Spinal cord (tissue), 10 donors: ENCODE measurements at places on chromosomes 11 and 22.

DNA sequence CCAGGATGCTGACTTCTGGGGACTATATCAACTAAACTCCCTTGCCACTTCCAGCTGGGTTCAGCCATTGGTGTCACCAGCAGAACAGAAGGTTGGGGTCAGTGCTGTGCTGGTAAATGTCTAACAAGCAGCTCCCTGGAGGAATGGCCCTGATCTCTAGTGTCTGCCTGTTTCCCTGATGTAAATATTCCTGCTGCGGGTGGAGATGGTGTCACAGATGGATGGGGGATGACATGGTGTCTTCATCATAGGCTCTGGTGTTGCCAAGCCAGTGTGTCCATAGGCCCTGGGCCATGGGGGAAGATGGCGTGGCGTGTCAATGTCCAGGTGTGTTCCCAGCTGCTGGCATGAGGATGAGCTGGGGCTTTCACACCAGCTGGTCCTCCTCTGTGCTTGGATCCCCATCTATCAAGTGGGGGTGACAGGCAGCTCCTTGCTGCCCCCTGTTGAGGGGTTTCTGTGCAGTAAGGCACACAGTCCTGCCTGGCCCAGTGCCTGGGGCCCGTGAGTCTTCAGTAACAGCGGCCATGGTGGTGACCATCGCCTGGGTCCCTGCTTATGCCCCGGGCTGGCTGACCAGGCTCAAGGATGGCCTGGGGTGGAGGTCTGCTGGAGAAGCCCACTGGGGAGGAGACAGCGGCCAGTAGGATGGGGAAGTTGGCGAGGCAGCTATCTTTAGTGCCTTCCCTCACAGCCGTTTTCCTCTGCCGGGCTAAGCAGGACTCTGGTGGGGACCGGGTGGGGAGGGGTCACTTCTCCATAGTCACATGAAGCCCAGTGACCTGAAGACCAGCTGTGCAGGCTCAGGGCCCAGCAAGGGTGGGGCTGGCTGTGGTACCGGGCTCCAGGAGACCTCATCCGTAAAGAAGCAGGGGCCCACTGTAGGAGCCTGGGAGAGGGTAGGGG lies 12.7 kb downstream of the RPL3 start:
- peaks cover 19% of the 10 kb centered on the region for H3K4me1 ChIP-seq
- H3K4me3 ChIP-seq, result no peak overlapping the region
- no peaks in the 10 kb centered on the region for H3K27me3 ChIP-seq

DNA sequence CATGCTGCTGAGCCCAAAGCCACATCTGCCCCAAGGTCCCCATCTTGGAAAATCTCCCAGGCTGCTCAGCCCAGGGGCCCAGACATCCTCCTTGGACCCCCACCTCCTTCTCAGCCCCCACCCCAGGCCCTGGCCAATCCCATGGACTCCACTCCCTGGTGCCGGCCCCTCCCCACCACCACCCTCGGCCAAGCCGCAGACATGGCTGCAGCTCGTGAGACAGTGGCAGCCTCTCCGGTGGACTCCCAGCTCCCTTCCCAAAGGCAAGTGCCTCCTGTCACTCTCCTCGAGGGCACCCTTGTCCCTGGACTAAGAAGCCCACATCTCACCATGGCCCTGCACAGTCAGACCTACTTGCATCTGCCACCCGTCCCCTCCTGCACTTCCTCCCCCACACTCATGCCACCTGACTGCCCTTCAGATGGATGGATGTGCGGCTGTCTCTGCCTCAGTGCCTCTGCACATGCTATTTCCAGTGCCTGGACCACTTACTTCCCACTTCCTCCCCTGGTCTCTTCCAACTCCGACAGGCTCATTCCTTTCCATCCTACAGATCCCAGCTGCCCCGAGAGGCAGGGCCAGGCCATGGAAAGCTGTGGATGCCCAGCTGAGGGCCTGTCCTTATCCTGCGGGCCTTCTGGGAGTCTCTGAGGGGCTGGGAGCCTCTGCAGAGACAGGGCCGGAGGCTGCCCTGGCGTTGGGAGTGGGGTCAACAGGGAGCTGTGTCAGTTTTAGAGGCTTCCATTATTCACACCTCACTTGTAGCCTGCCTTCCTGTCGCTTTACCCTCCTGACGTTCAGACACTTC lies 25.5 kb upstream of the RFPL3 start:
- DNase-seq, result no peak
- H3K36me3 ChIP-seq, result no peaks in the 10 kb centered on the region
- H3K27ac ChIP-seq, result no peak overlapping the region
- H3K4me3 ChIP-seq, result no peak overlapping the region
- peaks cover 24% of the 10 kb centered on the region for H3K4me1 ChIP-seq
- H3K27me3 ChIP-seq, result no peaks in the 10 kb centered on the region

GRCh38 chr11:106242718-106243415 lies 165.4 kb downstream of the AASDHPPT start:
- H3K4me1 ChIP-seq, result no peaks in the 10 kb centered on the region
- DNase-seq, result no peak
- no peak overlapping the region for H3K4me3 ChIP-seq
- no peak overlapping the region for H3K27ac ChIP-seq
- H3K27me3 ChIP-seq, result no peaks in the 10 kb centered on the region

- DNase-seq, result no peak
- H3K36me3 ChIP-seq, result no peaks in the 10 kb centered on the region
- no peak overlapping the region for H3K4me3 ChIP-seq
Observed at GRCh38 chr22:43449831-43450225, 38.0 kb downstream of the MPPED1 start.

GRCh38 chr22:38907767-38908166 lies 35.8 kb upstream of the CBX6 start:
- H3K36me3 ChIP-seq, result no peaks in the 10 kb centered on the region
- no peak overlapping the region for H3K27ac ChIP-seq
- no peaks in the 10 kb centered on the region for H3K4me1 ChIP-seq

GRCh38 chr11:129460714-129461113 lies 85.1 kb downstream of the BARX2 start:
- H3K27me3 ChIP-seq, result no peaks in the 10 kb centered on the region
- H3K4me3 ChIP-seq, result no peak overlapping the region
- H3K4me1 ChIP-seq, result peaks cover 15% of the 10 kb centered on the region

DNA sequence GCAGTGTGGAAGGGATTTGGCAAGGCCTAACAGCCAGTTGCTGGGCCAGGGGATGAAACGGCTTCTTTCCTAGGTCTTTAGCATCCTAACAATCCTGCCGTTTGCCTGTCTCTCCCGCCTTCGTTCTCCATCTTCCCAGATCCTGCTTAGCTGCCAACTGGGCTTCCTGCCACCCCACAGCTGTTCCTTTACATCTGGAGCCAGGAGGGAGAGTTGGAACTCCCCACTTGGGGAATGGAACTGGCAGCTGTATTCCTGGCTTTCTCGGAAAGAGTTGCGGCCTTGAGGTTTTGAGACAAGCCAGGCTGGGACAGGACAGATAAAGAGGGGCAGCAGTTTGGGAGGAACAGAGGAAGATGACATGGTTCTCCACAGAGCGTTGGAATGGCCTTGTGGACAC lies 59.6 kb downstream of the ST3GAL4 start:
- peak; percentile 82 for DNase-seq
- peaks cover 39% of the 10 kb centered on the region for H3K36me3 ChIP-seq
- H3K27ac ChIP-seq, result peak overlapping the region; percentile 80
- no peaks in the 10 kb centered on the region for H3K27me3 ChIP-seq

DNA sequence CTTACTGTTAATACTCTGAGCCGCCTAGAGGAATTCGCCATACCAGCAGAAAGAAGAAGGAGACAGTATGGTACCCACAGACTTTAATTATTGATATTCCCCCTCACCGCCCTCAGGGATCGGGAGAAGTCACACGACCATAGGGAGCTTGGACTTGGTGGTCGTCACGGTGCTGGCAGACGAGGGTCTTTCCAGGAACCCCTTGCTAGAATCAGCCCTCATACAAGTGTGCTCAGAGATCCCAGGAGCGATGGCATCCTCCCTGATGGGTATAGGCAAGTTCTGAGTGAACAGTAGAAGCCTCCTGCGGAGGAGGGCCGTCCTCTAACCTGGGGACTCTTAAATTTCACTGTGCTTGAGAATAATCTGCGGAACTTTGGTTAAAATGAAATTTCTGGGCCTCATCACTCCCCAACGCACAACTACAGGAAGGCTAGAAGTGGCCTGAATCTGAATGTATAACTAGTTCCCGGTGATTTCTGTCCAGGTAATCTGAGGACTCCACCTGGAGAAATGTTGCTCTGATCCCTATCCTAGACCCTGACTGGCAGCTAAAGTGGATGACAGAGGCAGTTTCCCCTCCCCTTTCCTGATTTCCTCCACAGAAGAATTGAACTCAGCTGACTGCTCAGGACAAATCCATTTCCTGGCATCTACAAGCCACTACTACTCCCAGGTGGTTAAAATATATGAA lies 4.5 kb downstream of the VSIG2 start:
- no peaks in the 10 kb centered on the region for H3K36me3 ChIP-seq
- H3K4me3 ChIP-seq, result no peak overlapping the region
- no peak for DNase-seq
- peaks cover 99% of the 10 kb centered on the region for H3K27me3 ChIP-seq

DNA sequence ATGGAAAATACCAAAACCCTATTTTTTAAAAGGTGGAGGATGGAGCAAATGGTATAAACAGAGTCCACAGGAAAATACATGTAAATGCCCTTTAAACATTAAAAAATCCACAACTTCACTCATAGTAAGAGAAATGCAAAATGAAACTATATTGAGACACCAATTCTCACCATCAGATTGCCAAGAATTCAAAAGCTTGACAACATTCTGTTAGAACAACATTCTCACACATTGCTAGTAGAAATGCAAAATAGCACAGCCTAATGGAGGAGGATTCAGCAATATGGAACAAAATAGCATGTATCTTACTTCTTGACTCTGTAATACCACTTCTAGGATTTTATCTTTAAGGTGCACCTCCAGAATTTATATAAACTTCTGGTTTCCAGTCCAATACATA lies 351.8 kb downstream of the NXPE2 start:
- H3K27ac ChIP-seq, result no peak overlapping the region
- DNase-seq, result peak; percentile 81
- H3K4me1 ChIP-seq, result no peaks in the 10 kb centered on the region
- H3K27me3 ChIP-seq, result no peaks in the 10 kb centered on the region
- no peaks in the 10 kb centered on the region for H3K36me3 ChIP-seq

- H3K4me1 ChIP-seq, result peaks cover 3% of the 10 kb centered on the region
- no peaks in the 10 kb centered on the region for H3K36me3 ChIP-seq
- no peak overlapping the region for H3K27ac ChIP-seq
- H3K27me3 ChIP-seq, result peaks cover 2% of the 10 kb centered on the region
Observed at GRCh38 chr11:44359162-44359561, 49.2 kb upstream of the ALX4 start.

DNA sequence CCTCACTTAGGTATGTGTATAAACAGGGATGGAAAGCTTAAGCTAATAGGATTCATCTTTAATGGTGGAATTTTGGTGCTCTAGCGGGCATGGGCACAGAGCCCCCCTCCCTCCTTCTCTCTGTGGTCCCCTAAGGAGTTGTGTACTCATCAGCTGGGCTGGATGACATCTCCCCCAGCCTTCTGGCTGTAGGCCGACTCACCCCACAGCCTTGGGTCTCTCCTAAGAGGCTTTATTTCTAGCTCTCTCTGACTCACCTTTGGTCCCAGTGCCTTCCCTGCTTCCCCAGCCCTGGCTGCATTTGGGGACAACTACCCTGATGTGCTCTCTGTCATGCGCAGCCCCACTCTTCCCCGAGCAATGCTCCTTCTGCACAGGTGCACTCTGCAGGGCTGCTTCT lies 26.9 kb downstream of the SLC6A5 start:
- no peak overlapping the region for H3K4me3 ChIP-seq
- H3K27ac ChIP-seq, result no peak overlapping the region
- H3K36me3 ChIP-seq, result no peaks in the 10 kb centered on the region
- no peak for DNase-seq
- H3K27me3 ChIP-seq, result no peaks in the 10 kb centered on the region
- no peaks in the 10 kb centered on the region for H3K4me1 ChIP-seq

- H3K36me3 ChIP-seq, result no peaks in the 10 kb centered on the region
- no peak overlapping the region for H3K27ac ChIP-seq
- H3K4me1 ChIP-seq, result peaks cover 16% of the 10 kb centered on the region
Observed at GRCh38 chr11:130524132-130524790, 75.8 kb downstream of the ADAMTS15 start.

DNA sequence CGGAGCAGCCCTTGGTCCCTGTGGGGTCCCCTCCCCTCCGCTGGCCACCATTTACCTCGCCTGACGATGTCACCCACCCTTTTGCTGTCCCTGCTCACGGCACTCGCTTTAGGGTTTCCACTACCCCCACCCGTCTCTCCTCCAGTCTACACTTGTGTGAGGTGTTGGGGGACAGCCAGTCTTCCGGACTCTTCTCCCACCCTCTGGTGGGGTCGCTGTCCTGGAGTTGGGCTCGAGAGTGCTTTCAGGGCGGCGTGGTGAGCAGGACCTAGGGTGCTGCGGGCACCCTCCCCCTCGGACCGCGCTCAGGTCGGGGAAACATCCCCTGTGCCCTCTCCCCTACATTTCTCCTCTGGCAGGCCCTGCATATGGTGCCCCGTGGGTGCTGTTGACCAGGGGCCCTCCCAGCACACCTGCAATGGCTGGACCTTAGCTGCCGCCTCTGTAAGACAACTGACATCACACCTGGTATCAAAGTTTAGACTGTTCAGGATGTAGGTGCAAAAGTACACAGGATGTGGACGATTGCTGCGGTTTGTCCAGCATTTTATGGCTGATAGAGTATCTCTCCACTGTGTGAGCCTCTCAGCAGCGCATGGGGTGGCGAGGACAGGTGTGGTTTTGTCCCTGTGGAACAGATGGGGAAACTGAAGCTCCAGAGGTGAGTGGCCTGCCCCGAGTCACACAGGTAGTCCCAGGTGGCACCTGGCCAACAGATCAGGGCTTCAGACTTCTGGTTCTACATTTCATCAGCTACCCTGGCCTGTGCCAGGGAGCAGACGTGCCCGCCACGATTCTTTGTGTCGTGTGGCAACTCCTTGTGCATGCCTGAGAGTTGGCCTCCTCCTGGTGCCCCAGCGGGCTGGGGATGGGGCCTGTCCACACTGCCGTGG lies 1.2 kb downstream of the GRK2 start:
- no peaks in the 10 kb centered on the region for H3K27me3 ChIP-seq
- peak overlapping the region; percentile 70 for H3K4me3 ChIP-seq
- peak overlapping the region; percentile 45 for H3K27ac ChIP-seq
- peak; percentile 32 for DNase-seq
- H3K4me1 ChIP-seq, result peaks cover 72% of the 10 kb centered on the region
- H3K36me3 ChIP-seq, result peaks cover 39% of the 10 kb centered on the region

DNA sequence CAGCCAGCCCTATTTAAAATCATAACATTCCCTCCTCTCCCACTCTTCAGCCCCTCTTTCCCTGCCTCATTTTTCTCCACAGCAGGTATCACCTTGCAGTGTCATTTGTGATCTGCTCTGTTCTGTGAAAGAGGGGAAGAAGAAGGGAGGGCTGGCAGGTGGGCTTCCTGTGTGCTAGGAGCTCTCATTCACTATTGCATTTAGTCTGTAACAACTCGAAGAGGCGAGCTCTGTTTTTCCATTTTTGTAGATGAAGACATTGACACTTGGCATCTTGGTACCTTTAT lies 52.1 kb upstream of the CRYBB3 start:
- no peaks in the 10 kb centered on the region for H3K27me3 ChIP-seq
- no peak overlapping the region for H3K4me3 ChIP-seq
- H3K36me3 ChIP-seq, result no peaks in the 10 kb centered on the region
- no peak overlapping the region for H3K27ac ChIP-seq
- H3K4me1 ChIP-seq, result peaks cover 32% of the 10 kb centered on the region
